ENCODE measurements at places on chromosomes 1 and 21. TPM values are rescaled to one million over a fixed set of nuclear protein-coding genes. Genes with fewer than 3 reads are reported as not detected.

Gene MARK1
- total RNA-seq: 0.89 TPM

Gene ANXA9
- 0.30 TPM for total RNA-seq

Gene MED8
- 72.6 TPM for total RNA-seq

Gene DEPDC1
- 27.2 TPM for total RNA-seq

Gene STUM
- not detected for total RNA-seq

Gene CCDC190
- total RNA-seq: 1.7 TPM

Gene AJAP1
- 0.15 TPM for total RNA-seq

Gene CLEC20A
- total RNA-seq: not detected

Gene OR2T29
- total RNA-seq: not detected

Gene KCNE1
- total RNA-seq: 0.45 TPM

Gene PUM1
- total RNA-seq: 42.5 TPM

Gene TPTE
- total RNA-seq: not detected

Gene AVPR1B
- not detected for total RNA-seq

Gene POFUT2
- 31.7 TPM for total RNA-seq

Gene VASH2
- total RNA-seq: 3.1 TPM

Gene ST6GALNAC5
- total RNA-seq: 0.15 TPM

Gene S100B
- total RNA-seq: 1.3 TPM

Gene SPRR2D
- not detected for total RNA-seq

Gene MFAP2
- total RNA-seq: 26.4 TPM

Gene RASSF5
- total RNA-seq: 0.89 TPM

Gene BPNT1
- total RNA-seq: 19.8 TPM

Gene HAO2
- not detected for total RNA-seq

Gene LCE1F
- not detected for total RNA-seq

Gene AKR7A3
- 0.59 TPM for total RNA-seq

Gene CYYR1
- 3.9 TPM for total RNA-seq

Gene DENND1B
- total RNA-seq: 3.0 TPM

Gene C1orf94
- total RNA-seq: not detected

Gene KRTAP10-5
- not detected for total RNA-seq

Gene SPATA17
- 0.84 TPM for total RNA-seq

Gene DPYD
- total RNA-seq: 15.6 TPM

Gene KRTAP11-1
- not detected for total RNA-seq

Gene KCND3
- total RNA-seq: not detected

Data from bronchus fibroblast of lung (primary cell).